ENCODE measurements at places on chromosomes 7 and 10.

DNA sequence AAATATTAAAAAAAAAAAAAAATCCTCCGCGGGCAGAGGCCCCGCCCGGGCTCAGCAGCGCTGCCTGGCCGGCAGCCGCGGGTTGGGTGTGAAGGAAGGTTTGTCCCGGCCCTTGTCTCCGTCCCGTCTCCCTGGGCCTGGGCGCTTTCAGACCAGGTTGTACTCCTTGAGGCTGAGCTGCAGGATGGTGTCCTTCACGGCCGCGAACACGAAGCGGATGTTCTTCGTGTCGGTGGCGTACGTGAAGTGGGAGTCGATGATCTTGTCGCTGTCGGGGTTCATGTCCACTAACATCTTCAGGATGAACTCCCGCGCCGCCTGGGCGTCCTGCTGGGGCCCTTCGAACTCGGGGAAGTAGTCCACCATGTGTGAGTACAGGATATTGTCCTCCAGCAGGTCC is 123.7 kb upstream of the KCTD7 start:
- no peak for DNase-seq

DNA sequence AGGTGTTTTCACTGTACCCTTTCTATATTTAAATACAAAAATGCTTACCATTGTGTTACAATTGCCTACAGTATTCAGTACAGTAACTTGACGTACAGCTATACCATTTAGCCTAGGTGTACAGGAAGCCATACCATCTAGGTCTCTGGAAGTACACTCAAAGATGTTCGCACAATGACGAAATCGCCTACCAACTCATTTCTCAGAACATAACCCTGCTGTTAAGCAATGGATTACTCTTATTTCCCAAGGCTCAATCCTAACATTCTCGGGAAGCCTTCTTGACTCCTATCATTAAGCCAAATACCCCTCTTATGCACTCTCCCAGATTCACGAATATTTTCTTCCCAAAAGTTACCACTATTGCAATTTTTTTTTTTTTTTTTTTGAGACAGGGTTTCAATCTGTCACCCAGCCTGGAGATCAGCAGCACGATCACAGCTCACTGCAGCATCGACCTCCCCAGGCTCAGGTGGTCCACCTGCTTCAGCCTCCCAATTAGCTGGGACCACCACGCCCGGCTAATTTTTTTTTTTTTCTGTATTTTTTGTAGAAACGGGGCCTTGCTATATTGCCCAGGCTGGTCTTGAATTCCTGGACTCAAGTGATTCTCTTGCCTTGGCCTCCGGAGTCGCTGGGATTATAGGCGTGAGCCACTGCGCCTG is 1.5 kb downstream of the CWF19L1 start:
- DNase-seq = no peak

GRCh38 chr7:8178353-8178752 is 83.6 kb downstream of the ICA1 start:
- no peak for DNase-seq

DNA sequence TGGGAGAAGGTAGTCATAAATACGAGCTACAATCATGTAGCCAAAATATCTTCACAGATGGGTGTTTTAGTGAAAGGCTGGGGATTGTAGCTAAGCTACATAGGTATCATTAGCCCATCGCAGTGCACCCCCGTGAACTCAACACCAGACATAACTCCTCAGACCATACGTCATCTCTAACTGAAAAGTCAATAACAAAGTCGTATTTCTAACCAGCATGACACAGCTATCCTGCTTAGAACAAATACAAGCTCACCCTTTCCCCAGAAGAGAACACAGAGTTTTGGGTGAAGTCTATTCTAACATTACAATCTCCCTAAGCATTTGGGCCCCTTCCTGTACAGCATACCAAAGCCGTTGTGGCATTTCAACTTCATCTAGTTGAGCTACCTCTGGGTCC is 636.6 kb upstream of the DPP6 start:
- no peak for DNase-seq

- DNase-seq = no peak
These were observed 59.6 kb downstream of the RUNDC3B start for GRCh38 chr7:87687653-87688254.

GRCh38 chr7:105776986-105777910 is 99.2 kb downstream of the ATXN7L1 start:
- DNase-seq = no peak

DNA sequence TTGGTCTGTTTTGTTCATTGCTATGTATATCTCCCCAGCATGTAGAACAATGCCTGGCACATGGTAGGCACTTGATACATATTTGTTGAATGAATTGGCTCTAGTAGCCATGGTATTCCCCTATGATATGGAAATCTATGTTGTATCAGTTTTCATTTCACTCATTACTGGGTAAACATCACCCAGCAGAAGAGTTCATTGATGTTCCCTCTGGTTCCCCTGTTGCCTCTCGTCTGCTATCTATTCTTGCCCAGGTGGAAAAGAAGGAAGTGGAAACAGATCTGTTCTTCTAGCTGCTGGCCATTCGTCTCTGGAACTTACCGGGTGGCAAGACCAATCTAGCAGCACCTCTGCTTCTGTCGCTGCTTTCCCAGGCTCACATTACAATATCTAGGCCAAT is 71.5 kb downstream of the LRRC4 start:
- DNase-seq = no peak

DNA sequence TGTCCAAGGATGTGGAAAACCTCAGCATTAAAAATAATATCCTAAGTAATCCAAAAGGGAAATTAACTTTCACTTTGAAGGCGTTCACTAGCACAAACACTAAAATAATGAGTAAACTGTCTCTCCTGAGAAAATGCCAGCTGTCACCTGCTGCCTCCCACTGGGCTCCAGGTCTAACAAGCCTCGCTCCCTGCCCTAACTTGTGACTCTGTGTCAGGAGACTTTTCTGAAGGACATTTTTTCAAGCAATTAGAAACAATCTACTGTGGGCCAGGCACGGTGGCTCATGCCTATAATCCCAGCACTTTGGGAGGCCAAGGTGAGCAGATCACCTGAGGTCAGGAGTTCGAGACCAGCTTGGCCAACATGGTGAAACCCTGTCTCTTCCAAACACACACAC is 72.8 kb upstream of the GLCCI1 start:
- no peak for DNase-seq

GRCh38 chr10:104002911-104003310 is 36.0 kb downstream of the SLK start:
- no peak for DNase-seq

- no peak for DNase-seq
These were observed 15.0 kb downstream of the ARPC1A start for GRCh38 chr7:99340659-99341058.

GRCh38 chr10:116873134-116873533 is 23.8 kb downstream of the ENO4 start:
- DNase-seq = no peak

GRCh38 chr10:99888622-99889021 is 106.2 kb downstream of the ABCC2 start:
- DNase-seq = no peak

DNA sequence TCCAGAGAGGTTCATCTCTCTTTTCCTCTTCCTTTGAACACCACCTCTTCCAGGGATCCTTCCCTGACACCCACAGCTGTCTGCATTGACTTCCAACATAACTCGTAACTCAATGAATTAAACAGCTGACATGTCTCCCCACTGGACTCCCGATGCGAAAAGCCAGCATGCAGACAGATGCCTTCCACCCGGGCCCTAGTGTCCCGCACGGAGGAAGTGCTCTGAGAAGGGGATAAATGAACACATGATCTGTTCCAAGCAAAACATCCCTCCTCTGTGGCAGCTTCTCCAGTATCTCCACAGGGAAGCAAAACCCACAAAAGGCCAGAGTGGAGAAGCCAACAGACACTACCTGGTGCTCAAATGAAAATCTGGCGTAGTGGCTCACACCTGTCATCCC is 28.3 kb downstream of the OGDHL start:
- DNase-seq = no peak

DNA sequence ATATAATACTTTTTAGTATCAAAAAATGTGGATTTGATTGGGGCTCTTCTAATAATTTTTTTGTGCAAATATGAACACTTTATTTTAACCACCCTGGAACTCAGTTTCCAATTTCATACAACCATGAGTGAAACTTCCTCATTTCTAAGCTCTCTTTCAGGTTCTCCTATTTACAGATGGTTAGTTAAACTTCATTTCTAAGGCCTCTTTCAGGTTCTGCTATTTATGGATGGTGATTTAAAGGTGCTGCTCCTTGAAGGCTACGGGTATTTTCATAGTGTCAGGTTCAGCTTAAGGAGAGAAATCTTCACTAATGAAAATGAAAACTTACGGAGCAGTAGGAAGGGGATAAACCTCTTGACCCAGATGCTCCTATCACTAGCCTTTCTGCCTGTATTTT is 568.3 kb downstream of the KIF20B start:
- no peak for DNase-seq

DNA sequence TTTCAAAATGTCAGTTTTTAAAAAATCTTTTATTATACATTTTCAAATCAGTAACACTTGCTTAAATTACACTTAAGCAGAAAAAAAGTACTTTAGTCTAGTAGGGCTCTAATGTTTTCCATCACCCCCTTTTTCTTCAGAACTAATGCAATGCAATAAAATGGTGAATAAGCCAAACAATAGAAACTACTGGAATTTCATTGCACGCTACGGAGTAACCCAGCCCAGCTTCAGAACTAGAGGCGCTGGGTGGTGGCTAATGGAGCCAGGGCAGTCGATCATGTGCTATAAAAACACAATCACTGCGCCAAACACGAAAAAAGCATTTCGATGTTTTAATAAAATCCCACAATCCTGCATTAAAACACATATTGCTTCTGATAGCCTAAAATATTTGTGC is 59.9 kb upstream of the ODAD2 start:
- no peak for DNase-seq

GRCh38 chr10:68795886-68796532 is 31.3 kb upstream of the STOX1 start:
- no peak for DNase-seq

GRCh38 chr7:121369462-121369861 is 26.6 kb downstream of the FAM3C start:
- no peak for DNase-seq

DNA sequence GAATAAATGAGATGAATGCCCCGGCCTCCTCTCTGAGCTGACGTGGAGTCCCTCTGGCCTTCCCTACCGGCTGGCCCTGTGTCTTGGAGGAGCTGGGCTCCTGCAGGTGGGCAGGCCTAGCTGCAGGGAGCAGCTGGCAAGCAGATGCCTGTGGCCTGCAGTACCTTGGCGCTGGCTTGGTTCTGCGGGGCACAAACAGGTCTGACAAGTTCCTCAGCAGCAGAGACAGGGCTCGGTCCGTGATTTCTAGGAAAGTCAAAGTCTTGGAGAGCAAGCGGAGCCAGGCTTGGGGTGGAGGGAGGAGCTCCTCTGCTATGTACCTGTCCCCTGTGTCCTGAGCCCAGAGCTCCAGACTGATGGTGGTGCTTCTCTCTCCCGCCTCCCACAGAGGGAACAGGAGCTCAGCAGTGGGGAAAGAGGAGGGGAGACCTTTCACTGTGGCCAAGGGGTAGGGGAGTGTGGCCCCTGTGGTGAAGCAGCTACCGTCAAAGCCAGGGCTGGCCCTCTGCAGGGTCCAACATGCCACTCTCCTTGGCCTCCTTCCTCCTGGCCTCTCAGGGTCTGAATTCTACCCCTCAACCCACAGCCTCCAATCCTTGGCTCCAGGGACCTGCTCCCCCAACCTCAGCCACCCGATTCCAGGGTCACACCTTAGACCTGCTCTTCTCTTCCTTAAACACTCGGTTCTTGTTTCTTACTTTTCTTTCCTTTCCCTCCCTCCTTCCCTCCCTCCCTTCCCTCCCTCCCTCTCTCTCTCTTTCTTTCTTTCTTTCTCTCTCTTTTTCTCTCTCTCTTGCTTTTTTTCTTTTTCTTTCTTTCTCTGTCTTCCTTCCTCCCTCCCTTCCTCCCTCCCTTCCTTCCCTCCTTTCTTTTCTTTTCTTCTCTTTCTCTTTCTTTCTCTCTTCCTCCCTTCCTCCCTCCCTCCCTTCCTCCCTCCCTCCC is 20.1 kb downstream of the MYL10 start:
- DNase-seq = no peak

GRCh38 chr10:69434926-69435325 is 16.3 kb upstream of the TSPAN15 start:
- no peak for DNase-seq

DNA sequence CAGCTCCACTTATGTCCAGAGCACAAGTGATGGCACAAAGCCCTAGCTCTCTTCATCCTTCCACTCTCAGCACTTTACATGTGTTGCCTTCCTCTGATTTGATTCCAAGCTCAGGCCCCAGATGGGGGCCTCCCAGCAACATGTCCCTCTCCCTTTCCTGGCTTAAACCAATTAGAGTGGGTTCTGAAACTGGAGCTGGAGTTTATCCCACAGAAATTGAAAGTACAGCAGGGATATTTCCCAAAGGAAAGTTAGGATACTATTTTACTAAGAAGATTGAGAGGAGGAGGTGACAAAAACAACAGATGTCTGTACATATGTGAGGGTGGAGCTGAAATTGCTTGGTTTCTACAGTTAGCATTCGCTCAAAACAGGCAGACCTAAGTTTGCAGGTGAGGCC is 724.6 kb downstream of the AUTS2 start:
- DNase-seq = no peak

DNA sequence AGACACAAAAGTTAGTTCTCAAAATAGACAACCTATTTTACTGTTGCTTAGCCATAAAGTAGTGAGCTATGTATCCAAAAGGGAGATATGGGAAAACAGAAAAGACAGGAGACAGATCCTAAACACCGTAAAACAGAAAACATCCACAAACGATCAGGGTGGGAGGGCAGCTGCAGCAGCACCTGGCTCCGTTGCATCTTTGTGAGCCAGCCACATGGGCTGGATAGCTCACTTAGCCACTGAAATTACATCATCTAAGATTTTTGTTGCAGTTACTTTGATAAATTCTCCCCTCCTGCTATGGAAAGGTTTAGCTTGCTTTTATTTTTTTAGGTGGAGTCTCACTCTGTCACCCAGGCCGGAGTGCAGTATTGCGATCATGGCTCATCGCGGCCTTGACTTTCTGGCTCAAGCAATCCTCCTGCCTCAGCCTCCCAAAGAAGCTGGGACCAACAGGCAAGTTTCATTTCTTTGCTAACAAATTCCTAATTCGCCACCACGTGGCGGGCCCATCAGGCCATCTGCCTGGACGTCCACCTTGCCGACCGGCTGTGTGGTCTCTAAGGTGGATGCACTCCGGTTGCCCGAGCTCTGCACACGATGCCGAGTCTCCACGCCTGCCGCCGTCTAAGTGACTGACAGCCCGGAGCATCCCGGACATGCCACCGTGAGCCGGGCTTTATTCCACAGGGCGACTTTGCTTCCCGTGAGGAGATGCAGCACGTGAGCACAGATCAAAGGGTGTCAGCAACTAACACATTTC is 159.8 kb downstream of the DIP2C start:
- no peak for DNase-seq

DNA sequence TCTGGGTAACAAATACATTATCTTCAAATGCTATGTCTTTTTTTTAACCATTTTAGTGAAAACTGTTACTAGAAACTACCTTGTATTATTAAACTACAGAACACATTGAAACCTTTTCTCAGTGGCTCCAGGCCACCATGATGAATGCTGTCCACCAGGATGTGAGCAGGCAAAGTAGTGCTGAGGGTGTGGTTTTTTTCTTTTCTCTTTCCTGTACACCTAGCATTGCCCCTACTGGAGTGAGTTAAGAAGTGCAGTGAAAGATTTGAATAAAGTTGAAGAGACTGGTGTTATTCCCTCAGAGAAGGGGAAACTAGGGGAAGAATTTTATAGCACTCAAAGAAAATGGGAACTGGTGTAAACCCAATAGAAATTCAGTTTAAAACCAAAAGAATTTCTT is 120.0 kb upstream of the SAMD8 start:
- DNase-seq = no peak

GRCh38 chr7:39045231-39045630 is 67.5 kb downstream of the POU6F2 start:
- no peak for DNase-seq

All from NCI-H2081 treated with DMSO at 0.1 percent for 48 hours (cell line).